ENCODE measurements at places on chromosomes 16 and 17. TPM values are rescaled to one million over a fixed set of nuclear protein-coding genes. Genes with fewer than 3 reads are reported as not detected.

GRCh38 chr17:16027708-16028584, 28.3 kb downstream of the TTC19 start:
- no peak for DNase-seq
- peaks cover 9% of the 10 kb centered on the region for H3K4me1 ChIP-seq
- H3K27me3 ChIP-seq: no peaks in the 10 kb centered on the region
- no peak overlapping the region for H3K4me3 ChIP-seq

DNA sequence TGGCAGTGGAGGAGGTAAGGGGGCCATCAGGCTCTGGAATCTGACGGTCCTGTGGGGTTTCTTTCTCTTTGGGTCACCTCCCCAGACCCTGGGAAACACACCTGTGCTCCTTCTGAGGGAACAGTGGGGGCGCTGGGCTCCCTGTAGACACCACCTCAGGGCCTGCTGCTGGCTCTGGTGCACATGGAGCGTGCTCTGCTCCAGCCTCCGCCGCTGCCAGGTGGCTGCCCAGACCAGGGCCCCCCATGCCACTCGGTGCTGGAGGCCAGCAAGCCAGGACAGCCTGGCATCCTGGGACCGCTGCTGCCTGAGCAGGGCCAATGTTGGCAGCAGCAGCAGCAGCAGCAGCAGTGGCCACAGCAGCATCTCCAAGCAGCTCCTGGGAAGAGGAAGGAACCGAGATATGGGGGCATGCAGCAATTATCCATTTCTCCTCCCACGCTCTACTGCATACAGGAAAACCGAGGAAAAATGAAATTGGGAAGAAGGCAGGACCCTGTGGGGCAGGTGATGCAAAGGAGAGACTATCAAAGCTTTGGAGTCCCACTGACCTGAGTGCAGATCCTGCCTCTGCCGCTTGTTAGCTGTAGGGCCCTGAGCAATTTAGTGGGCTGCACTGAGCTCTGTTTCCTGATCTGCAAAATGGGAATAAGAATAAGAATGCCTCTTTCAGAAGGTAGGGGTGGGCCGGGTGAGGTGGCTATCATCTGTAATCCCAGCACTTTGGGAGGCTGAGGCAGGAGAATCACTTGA, 902 bp downstream of the GHDC start:
- no peaks in the 10 kb centered on the region for H3K27me3 ChIP-seq
- peak overlapping the region; percentile 76 for H3K4me3 ChIP-seq
- no peak overlapping the region for H3K27ac ChIP-seq
- H3K4me1 ChIP-seq: peaks cover 16% of the 10 kb centered on the region
- DNase-seq: no peak

DNA sequence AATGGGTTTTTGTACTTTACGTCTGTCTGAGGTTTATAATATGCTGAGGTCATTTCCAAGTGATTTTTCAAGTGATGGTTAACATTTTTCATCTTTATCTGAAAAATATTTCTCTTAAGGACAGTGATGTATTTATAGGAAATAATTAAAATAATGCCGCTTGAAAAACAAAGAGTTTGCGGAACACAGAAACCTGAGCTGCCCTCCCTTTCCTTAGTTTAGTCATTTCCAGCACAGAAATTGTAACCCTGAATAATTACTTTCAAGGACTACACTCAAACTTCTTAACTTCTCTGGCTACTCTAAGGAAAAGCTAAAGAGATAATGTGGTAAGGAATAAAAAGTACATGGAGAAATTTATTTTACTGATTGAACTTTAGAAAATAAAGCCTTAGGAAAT, 54.6 kb downstream of the MRTFB start:
- no peaks in the 10 kb centered on the region for H3K36me3 ChIP-seq
- H3K4me3 ChIP-seq: no peak overlapping the region
- no peak for DNase-seq
- H3K27me3 ChIP-seq: no peaks in the 10 kb centered on the region

KRT28 gene
- 1.0 TPM for total RNA-seq

DNA sequence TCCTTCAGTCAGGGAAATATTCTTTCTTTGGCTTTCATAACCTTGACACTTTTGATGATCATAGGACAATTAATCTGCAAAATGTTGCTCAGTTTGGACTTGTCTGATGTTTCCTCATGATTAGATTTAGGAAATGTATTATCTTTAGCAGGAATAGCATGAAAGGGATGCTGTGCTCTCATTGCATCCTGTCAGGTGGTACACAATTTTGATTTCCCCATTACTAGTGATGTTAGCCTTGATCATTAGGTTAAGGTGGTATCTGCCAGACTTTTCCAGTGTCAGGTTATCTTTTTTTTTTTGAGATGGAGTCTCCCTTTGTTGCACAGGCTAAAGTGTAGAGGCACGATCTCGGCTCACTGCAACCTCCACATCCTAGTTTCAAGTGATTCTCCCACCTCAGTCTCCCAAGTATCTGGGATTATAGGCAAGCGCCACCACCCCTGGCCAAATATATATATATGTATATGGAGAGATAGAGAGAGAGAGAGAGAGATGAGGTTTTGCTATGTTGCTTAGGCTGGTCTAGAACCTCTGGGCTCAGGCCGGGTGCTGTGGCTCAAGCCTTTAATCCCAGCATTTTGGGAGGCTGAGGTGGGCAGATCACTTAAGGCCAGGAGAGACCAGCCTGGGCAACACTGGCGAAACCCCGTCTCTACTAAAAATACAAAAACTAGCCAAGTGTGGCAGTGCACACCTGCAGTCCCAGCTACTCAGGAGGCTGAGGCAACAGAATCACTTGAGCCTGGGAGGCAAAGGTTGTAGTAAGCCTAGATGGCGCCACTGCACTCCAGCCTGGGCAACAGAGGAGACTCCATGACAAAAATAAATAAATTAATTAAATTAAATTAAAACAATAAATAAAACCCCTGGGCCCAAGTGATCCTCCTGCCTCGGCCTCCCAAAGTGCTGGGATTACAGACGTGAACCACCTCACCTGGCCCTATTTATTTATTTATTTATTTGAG, 15.8 kb upstream of the CAVIN1 start:
- no peak overlapping the region for H3K27ac ChIP-seq
- DNase-seq: peak; percentile 63
- peaks cover 14% of the 10 kb centered on the region for H3K4me1 ChIP-seq
- no peaks in the 10 kb centered on the region for H3K27me3 ChIP-seq
- H3K4me3 ChIP-seq: no peak overlapping the region

DNA sequence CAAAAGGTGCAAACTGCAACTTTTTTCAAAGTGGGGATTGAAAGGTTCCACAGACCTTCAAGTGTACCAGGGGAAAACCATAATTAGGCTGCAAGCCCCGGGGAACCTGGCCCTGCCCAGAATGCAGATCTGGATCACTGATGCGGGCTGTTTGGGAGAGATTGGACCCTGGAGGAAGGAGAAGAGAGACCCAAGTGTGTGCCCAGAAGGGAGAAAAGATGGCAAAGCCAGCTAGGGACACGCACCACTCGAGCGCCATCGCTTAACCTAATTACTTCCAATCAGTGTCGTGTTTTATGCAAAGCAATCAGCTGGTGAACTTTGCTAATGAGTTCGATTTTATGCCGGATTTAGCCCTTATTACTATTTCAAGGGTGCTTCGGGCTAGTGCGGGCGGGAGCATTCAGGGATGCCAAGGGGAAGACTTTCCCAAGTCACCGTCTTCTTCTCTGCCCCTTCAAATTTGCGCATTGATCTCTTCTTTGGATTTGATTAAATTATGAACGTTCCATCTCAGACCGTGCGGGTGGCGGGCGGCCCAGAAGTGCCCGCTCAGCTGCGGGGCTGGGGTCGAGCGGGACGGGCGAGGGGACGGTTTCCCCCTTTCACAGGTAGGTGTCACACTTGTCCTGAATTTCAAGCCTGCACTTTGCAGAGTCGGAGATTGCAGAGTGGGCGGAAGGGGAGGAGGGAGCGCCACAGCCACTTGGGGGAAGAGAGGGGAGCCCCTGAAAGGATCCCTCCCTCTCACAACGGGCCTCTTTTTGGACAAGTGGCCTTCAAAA, 4.0 kb downstream of the IRX5 start:
- H3K27ac ChIP-seq: peak overlapping the region; percentile 96
- DNase-seq: no peak
- H3K4me3 ChIP-seq: peak overlapping the region; percentile 75
- peaks cover 39% of the 10 kb centered on the region for H3K27me3 ChIP-seq

DNA sequence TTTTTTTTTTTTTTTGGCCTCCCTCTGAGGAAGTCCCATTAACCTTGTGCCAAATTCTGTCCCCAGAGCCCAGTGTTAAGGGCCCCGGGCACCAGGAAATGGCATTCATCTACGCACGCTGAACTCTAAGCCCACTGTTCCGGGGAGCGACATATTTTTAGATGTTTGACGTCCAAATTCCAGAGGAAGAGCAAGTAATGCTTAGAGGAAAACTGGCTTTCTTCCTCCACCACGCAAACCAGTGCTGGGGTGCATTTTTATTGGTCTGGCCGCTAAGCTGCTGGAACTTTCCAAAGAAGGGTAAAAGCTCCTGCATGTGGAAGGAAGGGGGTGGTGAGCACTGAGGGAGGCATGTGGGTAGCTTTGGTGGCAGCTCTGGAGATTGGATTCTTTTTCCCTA, 8.3 kb downstream of the WFDC1 start:
- H3K36me3 ChIP-seq: no peaks in the 10 kb centered on the region
- DNase-seq: no peak
- H3K4me1 ChIP-seq: peaks cover 3% of the 10 kb centered on the region

- peaks cover 60% of the 10 kb centered on the region for H3K36me3 ChIP-seq
- H3K27me3 ChIP-seq: no peaks in the 10 kb centered on the region
- H3K4me1 ChIP-seq: no peaks in the 10 kb centered on the region
- no peak overlapping the region for H3K27ac ChIP-seq
- DNase-seq: no peak
- H3K4me3 ChIP-seq: no peak overlapping the region
Measured at GRCh38 chr16:72025404-72026114, 17.0 kb downstream of the DHODH start.

- H3K36me3 ChIP-seq: no peaks in the 10 kb centered on the region
- H3K27me3 ChIP-seq: peaks cover 46% of the 10 kb centered on the region
- H3K27ac ChIP-seq: no peak overlapping the region
- H3K4me1 ChIP-seq: no peaks in the 10 kb centered on the region
Measured at GRCh38 chr17:48388955-48389743, 40.9 kb downstream of the SKAP1 start.

GRCh38 chr16:4420505-4421105, 4.2 kb upstream of the CORO7 start:
- no peaks in the 10 kb centered on the region for H3K36me3 ChIP-seq
- H3K4me1 ChIP-seq: peaks cover 20% of the 10 kb centered on the region
- no peak for DNase-seq
- H3K27ac ChIP-seq: no peak overlapping the region

- H3K27ac ChIP-seq: no peak overlapping the region
- H3K36me3 ChIP-seq: no peaks in the 10 kb centered on the region
- DNase-seq: no peak
Measured at GRCh38 chr16:62913333-62913732, 877.1 kb upstream of the CDH8 start.

GRCh38 chr17:11294826-11295225, 53.8 kb downstream of the SHISA6 start:
- no peak overlapping the region for H3K4me3 ChIP-seq
- no peak overlapping the region for H3K27ac ChIP-seq
- DNase-seq: no peak
- H3K27me3 ChIP-seq: no peaks in the 10 kb centered on the region

- H3K27me3 ChIP-seq: no peaks in the 10 kb centered on the region
- no peak overlapping the region for H3K4me3 ChIP-seq
- H3K36me3 ChIP-seq: peaks cover 36% of the 10 kb centered on the region
- no peak for DNase-seq
Measured at GRCh38 chr16:16067127-16067526, 117.7 kb downstream of the ABCC1 start.

DNA sequence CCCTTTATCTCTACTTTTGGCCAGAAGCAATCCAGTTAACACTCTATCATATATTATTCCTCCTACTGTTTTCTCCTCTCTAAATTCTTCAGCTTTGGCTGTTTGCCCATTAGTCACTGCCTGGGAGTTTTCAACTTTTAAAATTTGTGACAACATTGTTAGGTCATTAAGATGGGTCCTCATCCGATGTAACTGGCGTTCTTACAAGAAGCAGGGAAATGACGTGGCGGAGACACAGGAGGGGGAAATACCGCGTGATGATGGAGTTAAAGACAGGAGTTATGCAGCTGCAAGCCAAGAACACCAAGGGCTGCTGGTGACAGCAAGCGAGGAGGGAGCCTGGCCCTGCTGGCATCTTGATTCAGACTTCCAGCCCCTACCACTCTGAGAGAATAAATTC, 34.8 kb upstream of the CPHXL start:
- no peaks in the 10 kb centered on the region for H3K36me3 ChIP-seq
- H3K27ac ChIP-seq: no peak overlapping the region
- H3K4me1 ChIP-seq: no peaks in the 10 kb centered on the region

ZNF750 gene
- total RNA-seq: 268 TPM

PRCD gene
- total RNA-seq: 2.8 TPM
